Eye (tissue), 1 donor: ENCODE measurements at places on chromosomes 6 and 20.

DNA sequence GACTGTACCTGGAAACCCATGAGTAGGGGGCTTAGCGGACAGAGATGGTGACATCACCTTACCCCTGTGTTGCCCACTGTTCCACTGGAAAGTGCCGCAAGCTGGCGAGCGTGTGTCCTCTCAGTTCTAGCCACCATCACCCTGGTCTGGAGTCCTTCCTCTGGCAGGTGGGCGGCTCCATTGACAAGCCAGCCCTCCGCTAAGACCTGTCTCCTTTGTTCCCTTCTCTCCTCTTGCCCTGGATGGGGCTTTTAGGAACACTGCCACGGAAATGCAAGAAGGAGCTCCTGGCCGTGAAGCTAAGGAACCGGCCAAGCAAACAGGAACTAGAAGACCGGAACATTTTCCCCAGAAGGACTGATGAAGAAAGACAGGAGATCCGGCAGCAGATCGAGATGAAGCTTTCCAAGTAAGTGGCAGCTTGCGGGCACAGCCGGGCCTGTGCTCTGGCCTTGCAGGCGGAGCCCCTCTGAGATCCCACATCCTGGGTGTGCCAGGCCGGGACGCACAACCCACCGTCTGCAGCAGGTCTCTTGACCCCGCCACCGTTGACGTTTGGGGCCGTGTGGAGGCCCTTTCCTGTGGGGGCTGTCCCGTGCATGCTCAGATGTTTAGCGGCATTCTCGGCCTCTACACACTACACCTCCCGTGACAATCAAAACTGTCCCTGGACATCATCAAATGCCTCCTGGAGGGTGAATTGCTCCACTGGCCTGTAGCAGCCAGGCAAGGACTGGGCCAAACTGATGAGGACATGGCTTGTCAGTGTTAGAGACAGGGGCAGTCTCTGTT is 127.5 kb downstream of the SYCP2 start:
- DNase-seq = no peak

DNA sequence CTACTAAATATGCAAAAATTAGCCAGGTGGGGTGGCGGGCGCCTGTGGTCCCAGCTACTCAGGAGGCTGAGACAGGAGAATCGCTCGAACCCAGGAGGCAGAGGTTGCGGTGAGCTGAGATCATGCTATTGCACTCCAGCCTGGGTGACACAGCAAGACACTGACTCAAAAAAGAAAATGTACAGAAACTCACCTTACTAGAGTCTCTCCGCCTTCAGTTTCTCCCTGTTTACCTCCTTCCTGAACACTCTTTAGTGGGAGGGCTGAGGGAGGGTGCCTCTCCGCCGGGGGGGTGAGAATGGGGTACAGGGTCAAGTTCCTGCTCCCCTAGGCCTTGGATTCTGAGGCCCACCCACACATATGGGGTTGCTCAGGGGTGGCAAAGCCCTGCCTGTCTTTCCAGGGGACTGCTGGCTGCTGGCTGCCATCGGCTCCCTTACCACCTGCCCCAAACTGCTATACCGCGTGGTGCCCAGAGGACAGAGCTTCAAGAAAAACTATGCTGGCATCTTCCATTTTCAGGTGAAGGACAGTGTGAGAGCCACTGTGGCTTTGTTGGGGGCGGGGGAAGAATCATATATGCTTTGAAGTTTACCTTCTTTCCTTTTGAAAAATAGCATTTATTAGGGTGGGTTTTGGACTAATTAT is 13.4 kb downstream of the CAPN11 start:
- DNase-seq = no peak

GRCh38 chr20:2086980-2087377 is 14.6 kb upstream of the STK35 start:
- no peak for DNase-seq

- DNase-seq = no peak
Observed at GRCh38 chr20:10259166-10259565, 40.5 kb downstream of the SNAP25 start.

DNA sequence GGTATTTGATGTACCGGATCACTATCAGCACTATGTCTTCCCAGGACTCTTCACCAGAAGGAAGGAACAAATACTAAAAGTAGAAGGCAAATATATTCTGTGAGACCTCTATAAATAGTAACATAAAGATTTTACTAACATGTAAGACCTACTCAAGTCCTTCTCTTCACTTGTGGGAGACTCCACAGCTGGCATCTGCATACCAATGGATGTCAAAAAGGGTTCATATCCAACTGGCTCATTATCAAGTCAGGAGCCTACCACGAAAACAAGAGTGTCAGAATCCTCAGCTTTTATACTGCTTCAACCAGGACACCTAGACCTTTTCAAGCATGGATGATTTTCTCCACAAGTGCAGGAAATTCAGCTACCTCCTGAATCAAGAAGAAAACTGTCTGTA is 20.0 kb upstream of the MARCKS start:
- no peak for DNase-seq

DNA sequence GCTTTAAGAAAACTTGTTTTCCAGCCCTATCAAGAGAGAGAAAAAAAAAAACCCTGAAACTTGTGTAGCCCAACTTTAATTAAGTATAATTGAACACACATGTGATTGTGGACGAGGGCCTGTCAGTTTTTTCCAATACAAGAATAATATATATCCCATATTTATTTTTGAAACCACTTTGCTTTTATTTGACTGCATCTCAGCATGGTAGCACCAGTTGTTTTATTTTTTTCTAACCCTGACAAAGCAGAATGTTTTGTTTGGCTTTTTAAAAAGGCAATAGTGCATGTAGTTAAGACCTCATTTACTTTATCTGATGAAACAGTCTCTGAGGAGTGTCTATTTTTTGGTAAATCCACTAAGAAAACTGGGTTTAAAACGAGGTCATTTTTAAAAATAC is 257.7 kb downstream of the CDKAL1 start:
- peak; percentile 28 for DNase-seq

DNA sequence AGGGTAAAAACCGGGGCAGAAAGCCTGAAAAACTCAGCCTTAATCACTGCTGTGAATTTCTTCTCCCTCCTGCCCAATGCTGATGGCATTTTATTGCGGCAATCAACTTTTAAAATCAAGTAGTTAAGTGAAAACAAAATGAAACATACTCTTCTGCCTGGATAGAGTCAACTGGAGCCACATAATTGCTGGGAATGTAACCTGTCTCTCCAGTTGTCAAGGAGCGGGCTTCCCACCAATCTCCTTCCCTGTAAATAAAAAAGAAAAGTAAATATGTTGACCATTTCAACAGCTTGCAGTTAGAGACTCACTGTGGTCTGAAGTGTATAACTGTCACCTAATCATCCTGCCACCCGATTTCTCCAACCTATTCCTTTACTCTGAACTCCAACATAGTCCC is 102.1 kb upstream of the TRAF3IP2 start:
- no peak for DNase-seq

DNA sequence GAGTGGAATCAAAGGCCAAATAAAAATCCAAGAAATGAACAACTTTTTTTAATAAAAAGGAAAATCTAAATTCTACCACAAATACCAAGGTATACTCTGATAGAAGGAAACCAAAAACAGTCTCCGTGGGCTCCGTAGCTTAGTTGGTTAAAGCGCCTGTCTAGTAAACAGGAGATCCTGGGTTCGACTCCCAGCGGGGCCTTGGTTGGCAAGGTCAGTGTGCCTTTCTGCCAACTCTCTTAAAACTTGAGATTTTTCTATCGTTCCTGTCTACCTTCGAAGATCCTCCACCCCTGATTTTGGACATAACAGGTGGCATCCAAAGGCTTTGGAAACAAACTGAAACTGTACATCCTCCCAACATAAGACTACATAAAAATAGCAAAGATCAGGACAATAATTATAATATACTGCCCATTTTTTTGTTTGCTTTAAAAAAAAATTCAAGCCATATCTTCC is 197.9 kb downstream of the TRIM27 start:
- DNase-seq = no peak

DNA sequence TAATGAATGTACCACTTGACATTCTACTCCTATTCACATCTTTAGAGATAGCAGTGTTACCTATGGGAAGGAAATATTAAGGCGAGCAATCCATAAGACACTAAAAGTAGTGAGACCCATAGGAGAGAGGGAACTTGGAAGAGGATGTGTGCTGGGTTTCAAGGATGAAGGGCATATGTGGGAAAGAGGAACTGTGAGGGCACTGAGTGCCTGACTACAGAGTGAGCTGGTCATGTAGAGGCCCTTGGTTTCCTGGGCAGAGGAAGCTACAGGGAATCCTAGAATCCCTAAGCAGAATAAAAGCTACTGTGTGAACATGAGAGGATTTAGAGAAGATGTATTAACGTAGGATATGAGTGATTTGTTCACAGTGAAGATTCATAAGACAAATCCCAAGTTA is 262.8 kb downstream of the FARS2 start:
- DNase-seq = no peak

GRCh38 chr6:134397676-134398075 is 79.8 kb upstream of the SGK1 start:
- no peak for DNase-seq

DNA sequence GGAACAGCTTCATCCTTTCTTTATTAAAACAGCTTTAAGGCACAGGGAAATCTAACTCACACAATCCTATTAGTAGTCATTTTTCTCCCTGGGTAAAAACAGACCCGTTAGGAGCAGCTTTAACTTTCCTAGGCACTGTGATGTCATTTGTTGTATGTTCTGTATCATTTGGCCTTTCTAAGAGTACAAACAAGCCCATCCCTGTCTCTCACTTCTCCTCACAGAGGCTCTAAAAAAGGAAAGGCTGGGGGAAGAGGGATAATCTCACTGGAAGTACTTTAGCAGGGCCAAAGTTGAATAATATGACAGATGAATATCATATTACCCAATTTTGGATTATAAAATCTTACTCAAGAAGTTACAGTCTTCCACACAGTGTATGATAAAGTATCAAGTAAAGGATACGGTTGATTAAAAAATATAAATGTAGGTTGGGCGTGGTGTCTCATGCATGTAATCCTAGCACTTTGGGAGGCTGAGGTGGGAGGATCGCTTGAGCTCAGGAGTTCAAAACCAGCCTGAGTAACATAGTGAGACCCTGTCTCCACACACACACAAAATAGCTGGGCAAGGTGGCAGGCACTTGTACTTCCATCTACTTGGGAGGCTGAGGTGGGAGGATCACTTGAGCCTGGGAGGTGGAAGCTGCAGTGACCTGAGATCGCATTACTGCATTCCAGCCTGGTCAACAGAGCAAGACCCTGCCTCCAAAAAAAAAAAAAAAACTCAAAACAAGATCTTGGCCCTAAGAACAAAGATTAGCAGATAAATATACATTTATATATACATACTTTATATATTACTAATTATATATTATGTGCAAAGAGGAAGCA is 7.9 kb downstream of the NUDT3 start:
- DNase-seq = no peak

DNA sequence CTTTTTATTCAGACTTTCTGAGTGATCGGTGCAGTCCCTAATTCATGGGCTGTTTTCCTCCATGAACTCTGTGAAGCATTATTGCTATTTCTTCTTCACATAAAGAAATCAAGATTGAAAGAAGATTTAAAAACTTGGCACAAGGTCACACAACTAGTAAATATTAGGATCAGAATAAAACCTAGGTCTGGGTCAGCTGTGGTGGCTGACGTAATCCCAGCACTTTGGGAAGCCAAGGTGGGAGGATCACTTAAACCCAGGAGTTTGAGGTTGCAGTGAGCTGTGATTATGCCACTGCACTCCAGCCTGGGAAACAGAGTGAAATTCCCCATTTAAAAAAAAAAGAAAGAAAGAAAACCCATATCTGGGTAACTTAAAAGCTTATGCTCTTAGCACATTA is 1.4 kb downstream of the ZSCAN9 start:
- DNase-seq = no peak

GRCh38 chr20:53664121-53664520 is 70.5 kb upstream of the ZNF217 start:
- DNase-seq = no peak

DNA sequence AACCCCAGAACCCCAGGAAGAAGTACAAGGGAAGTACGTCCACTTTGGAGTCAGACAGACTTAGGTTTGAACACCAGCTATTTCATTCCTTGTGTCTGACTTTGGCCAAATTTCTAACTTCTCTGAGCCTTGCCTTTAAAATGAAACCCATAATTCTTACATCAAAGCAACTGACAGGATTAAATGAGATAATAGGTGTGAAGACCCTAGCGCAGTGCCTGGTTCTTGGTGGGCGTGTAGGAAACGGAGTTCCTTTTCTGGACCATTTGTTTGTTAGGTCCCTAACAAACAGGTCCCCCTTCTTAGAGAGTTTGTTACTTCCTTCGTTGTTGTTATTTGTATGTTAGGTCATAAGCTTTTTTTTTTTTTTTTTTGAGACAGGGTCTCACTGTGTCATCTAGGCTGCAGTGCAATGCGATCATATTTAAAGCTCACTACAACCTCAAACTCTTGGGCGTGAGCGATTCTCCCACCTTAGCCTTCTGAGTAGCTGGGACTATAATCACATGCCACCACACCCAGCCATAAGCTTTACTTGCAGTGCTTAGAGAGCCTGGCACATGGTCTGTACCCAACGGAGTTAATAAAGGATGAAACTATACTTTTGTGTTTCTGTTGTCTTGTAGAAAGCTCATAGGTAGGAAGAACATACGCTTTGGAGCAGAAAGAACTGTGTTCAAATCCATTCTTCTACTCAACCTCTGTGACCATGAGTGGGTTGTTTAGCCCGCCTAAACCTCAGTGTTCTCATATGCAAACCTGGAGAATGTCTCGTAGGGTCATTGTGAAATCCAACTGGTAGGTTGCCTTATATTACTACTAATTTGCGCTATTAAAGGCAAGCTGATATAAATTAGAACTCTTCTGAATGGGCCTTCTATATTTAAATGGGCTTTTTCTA is 21.8 kb upstream of the MROH8 start:
- no peak for DNase-seq

DNA sequence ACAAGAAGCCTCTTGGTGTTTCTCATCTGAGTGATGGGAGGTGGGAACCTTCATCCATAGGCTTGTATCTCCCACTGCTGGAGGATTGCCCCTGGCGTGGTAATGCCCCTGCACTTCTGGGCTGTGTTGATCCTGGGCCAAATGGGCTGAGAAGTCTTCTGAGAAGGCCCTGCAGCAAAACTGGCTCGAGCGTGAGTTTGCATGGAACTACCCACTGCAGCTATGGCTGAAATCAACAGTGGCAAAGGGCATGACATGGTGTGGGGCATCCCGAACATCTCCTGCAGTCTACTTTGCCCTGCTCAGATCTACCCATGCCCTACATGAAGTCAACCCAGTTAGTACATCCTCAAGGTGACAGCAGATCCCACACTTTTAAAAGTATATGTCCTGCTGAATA is 130.6 kb downstream of the NRN1 start:
- no peak for DNase-seq

- DNase-seq = no peak
Observed at GRCh38 chr6:153003366-153003690, 819 bp upstream of the MTRF1L start.
